ENCODE measurements at places on chromosomes 12 and 14. TPM values are rescaled to one million over a fixed set of nuclear protein-coding genes. Genes with fewer than 3 reads are reported as not detected.

DNA sequence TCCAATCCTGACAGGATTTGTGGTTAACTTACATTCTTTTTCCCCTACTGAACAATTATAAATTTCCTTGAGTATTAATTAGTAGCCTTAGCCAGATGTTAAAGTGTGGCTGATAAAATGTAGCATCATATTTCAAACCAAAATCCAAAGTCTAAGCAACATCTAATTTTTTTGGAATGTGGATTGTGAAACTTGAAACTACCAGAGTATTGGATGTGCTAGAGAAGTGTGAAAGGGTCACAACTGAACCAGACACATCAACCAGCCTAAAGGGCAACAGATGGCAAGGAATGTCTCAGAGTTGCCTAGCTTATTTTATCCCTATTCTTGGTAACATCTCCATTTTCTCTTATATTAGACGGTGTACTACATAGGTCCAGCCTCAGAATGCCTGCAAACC is 153.1 kb upstream of the DCN start:
- DNase-seq, result no peak

- no peak for DNase-seq
Observed at GRCh38 chr14:29459531-29459930, 468.1 kb downstream of the PRKD1 start.

The ACVRL1 gene
- total RNA-seq, result 31.7 TPM

The ANO4 gene
- 0.32 TPM for total RNA-seq

- peak; percentile 94 for DNase-seq
Observed at GRCh38 chr14:24299255-24300191, at the start of the genes DHRS1 and NOP9. TSS of gene DHRS1 (minus strand) at chr14:24299780. CDS start at chr14:24299106, 674 bp downstream. TSS of gene NOP9 (plus strand) at chr14:24299850. CDS start at chr14:24299955, 105 bp downstream.

DNA sequence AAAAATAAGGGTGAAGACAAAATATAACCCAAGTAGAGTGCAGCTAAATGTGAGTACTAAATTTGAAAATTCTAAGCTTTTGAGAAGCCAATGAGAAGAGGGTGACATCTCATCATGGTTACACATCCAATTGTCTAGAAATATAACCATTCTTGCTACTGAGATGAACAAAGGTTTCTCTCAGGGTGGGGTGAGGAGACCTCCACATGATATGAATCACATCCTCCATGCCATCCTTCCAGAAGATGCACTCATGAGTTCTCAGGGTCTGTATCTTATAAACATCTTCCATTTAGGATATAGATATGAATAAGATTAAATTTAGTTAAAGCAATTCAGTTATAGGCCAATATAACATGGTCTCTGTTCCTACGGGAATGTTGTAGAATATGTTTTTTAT is 38.9 kb upstream of the E2F7 start:
- DNase-seq, result no peak

- DNase-seq, result no peak
Observed at GRCh38 chr14:59897757-59898383, 22.1 kb upstream of the LRRC9 start.

The RIPK3 gene
- total RNA-seq, result 3.5 TPM

GRCh38 chr12:2633176-2633824 is 161.5 kb upstream of the FKBP4 start:
- DNase-seq, result no peak

GRCh38 chr12:117047810-117048584 is 51.2 kb downstream of the TESC start:
- DNase-seq, result peak; percentile 77

GRCh38 chr14:96512602-96513397 is 10.6 kb downstream of the PAPOLA start:
- DNase-seq, result no peak

The OR4E2 gene
- not detected for total RNA-seq

DNA sequence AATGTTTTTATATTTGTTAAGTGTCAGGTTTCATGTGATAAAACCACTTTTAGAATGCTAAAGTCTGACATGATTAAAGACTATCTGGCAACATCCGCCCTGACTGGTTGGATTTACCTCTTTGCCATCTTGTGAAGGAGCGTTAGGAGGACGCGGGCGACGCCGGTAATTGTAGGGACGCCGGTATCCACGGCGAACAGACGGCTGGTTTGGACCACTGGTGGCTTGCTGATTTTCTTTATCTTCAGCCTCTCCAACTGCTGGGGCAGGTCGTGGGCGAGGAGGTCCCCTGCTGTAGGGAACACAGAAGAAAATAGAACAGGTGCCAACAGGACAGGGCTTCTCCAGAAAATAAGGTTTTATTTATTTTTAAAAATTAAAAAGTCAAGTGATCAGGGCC is 21.3 kb downstream of the YBX3 start:
- no peak for DNase-seq

The NKX2-1 gene
- not detected for total RNA-seq

GRCh38 chr12:45351921-45352670 is 136.2 kb downstream of the ANO6 start:
- no peak for DNase-seq
